ENCODE measurements at places on chromosomes 7 and 10.

DNA sequence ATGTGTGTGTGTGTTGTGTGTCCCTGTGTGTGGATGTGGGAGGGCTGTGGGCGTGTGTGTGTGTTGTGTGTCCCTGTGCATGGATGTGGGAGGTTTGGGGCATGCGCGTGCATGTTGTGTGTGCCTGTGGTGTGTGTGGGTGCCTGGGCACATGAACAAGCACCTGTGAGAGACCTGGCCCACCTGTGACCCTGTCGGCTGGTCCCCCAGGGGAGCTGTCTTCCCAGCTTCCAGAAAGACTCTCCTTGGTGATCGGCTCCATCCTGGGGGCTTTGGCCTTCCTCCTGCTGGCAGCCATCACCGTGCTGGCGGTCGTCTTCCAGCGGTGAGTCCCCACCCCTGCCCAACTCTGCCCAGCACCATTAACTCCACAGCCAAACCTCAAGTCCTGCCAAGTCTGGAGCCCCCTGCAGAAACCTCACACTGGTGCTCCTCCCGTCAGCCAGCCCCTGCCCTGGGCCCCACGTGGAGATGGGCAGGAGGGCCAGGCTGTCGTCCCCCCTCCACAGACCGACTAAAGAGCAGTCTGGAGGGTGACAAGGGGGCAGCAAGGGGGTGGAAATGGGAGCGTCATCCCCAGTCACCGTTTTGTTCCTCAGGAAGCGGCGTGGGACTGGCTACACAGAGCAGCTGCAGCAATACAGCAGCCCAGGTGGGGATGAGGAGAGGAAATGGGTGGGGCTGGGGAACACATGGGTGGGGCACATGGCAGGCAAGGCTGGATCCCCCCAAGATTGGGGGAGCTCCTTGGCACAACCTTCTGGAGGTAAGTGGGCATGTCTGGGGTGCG is 12.7 kb downstream of the EPHB6 start:
- DNase-seq, result no peak

DNA sequence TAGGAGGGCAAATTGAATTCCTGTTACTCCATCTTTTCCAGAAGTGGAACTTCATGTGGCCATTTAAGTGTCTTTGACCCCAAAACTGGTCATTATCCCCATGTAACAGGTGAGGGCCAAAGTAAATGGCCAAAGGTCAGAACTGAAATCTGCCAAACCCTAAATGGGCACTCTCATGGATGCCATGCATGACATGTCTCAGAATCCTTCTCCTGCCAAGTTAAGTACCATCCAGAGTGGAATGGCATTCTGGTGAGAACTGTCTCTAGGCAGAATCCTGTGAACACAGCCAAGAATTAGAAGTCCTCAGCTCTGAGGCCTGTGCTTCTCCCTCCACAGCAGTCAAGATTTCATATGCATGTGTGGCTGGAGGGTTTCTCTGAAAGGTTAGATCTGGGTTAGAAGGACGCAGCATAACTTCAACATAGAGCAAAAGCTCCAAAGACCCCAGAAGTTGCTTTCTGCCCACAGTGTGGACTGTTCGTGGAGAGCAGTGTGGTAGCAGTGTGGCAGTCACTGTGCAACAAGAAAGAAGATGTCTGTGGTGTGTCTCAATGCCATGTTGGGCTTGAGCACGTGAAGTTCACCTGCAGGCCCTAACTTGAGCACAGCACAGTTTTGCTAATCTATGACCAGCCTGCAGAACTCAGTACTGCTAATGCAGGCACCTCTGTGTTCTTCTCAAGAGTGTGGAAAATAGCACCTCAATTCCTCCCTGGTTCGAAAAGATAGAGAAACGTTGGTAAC is 121.3 kb downstream of the ADCY1 start:
- no peak for DNase-seq

DNA sequence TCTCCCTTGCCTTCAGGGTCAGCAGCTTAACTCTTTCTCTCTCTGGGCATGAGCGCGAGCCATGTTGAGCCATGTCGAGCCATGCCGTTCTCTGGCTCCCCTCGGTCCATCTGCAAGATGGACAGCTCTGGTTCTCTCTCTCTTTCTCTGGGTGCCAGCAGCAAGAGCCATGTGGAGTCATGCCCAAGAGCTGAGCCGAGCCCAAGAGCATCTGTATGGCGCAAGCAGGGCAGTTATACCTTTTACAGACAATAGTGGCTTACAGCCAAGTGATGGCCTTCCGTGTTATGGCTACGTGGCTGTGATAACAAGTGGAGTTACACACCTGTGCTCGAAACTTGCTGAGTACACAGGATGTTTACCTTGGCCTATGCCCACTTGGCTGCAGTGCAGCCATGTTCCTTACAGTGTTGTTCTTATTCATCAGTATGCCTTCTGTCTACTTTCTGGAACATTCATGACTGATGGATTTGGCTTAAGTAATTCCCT is 327.7 kb downstream of the GLRX3 start:
- no peak for DNase-seq

DNA sequence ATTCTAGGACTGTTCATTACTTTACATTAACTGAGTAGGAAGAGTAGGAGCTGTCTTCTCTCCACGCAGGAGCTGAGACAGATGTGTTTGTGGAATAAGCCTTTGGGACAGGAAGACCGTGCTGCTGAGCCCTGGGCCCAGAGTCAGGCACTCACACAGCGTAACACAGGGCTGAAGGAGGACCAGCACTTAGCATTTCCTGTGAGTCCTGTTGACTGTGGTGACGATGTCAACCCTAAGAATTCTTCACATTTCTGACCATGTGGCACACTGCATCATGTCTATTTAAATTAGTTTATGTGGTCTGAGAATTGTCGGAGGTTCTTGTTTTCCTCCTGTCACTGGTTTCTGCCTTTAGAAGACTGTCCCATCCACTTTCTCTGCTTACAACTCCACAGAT is 117.2 kb downstream of the PIP4K2A start:
- DNase-seq, result peak; percentile 48

GRCh38 chr10:124009231-124010015 is 84.0 kb downstream of the CHST15 start:
- no peak for DNase-seq

DNA sequence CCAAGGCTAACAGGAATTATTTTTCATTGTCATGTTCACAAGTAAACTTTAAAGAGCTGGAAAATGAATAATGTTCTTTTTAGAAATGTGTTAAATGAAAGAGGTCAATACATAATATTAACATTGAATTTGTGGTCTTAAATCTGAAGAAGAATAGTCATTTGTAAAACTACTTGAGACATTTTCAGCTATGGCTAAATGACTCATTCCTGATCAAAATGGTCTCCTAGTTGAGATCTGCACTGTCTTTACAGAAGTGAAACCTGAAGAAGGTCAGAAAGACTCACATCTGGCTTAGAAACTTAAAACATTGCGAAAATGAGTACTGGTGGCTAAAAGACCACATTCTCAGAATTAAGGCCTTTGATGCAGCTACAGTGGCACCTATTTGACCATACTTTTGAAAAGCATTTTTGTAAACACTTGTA is 5.9 kb downstream of the PIK3CG start:
- DNase-seq, result peak; percentile 76

DNA sequence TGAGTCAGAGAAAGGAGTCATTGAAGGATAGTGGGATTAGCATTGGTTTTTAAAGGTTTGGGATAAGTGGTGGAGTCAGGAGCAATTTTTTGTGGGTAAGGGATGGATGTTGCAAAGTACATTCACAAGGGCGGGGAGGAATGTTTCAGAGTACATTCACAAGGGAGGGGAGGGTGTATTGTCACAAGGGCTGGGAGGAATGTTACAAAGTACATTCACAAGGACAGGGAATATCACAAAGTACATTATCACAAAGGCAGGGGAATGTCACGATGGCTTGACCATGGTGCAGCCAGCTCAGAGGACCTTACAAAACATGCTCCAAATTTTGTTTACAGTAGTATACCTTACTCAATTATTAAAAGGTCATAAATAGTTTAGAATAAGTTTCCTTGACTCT is 30.3 kb downstream of the C1GALT1 start:
- DNase-seq, result no peak

GRCh38 chr10:128929767-128930166 is 537.3 kb upstream of the MGMT start:
- DNase-seq, result no peak

DNA sequence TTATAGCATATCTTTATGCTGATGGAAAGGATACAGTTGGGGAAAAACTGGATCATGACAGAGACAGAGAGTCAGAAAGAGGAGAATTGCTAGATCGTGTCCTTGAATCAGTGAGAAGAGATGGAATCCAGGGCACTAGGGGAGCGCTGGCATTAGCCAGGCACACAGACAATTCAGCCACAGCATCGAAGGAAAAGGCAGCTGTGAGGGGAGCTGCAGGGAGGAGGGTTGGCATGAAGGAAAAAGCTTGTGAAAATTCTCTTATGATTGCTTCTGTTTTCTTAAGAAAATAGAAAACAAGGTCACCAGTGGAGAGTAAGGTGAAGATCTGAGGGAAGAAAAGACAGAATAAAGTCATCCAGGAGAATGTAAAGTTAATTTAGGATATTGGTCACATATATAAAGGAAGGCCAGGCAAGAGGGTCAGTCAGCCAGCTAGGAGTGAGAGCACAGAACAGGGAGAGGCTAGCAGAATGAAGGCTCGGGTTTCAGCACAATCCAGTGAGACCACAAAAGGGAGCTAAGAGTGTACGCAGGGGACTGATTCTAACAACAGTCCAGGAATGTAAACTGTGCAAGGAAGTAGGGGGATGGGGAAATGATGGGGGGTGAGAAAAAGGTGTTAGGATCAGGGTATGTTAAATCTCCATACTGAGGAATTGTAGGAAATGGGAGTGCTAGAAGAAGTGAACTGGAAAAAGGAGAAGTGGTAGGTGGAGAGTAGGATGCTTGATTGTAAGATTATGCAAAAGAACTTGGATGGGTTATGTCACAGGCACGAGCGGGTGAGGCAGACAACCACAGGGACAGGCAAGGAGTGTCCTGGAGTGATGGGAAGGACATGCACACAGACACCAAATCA is 112.0 kb downstream of the RNF32 start:
- DNase-seq, result no peak

- no peak for DNase-seq
These were observed 16.1 kb downstream of the CALML3 start for GRCh38 chr10:5540891-5541290.

GRCh38 chr7:36001546-36001945 is 151.5 kb upstream of the EEPD1 start:
- no peak for DNase-seq

DNA sequence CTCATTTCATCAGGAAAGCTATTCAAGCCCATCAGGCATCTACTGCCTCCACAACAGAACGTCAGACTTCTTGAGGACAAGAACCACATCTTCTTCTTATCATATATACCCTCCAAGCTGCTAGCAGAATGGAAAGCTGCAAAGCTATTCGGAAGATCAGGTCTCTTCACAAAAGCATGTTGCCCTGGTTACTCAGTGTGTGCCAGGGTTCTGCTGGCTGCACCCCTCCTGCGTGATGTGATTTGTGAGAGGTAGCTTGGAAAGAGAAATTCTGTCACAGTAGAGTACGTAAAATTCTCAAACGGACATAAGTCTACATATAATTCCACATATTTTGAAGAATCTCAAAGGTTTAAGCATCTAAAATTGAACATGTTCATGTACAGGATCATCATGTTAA is 681.7 kb downstream of the PARD3 start:
- DNase-seq, result no peak

DNA sequence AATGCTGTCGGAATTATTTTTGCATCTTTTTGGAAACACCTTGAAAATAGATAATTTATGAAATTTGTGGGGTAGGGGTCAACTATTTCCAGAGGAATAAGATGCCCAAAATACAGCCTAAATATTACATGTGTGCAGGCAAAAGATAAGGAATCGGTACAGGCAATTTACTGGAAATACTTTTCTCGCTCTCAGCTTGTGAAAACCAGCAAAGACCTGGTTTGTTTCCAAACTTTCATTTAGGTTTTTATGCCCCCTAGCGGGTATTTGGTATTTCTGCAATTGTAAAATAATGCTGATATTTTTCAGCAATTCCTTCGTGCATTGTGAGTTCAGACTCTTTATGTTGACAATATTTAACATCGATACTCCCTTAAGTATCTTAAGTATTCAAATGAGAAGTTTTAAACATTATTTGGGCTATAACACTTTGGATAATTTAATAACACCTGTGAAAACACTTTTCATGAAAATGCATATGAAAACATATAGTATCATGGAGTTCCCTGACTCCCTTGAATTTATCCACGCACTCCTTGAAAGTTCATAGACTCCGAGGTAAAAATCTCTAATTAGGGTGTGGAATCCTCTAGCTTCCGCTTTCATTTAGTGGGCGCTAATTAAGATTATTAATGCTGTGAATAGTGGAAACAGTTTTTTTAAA is 132.4 kb downstream of the TSPAN12 start:
- DNase-seq, result peak; percentile 28

- no peak for DNase-seq
These were observed 24.5 kb downstream of the IL15RA start for GRCh38 chr10:5952731-5953385.

- DNase-seq, result no peak
These were observed 76.4 kb upstream of the MAGI2 start for GRCh38 chr7:79529881-79530235.

- DNase-seq, result no peak
These were observed 417.6 kb upstream of the POT1 start for GRCh38 chr7:125347269-125347668.

- no peak for DNase-seq
These were observed 38.7 kb downstream of the SHH start for GRCh38 chr7:155773531-155773930.

GRCh38 chr10:93680412-93681047 is 21.9 kb downstream of the FRA10AC1 start:
- DNase-seq, result no peak

DNA sequence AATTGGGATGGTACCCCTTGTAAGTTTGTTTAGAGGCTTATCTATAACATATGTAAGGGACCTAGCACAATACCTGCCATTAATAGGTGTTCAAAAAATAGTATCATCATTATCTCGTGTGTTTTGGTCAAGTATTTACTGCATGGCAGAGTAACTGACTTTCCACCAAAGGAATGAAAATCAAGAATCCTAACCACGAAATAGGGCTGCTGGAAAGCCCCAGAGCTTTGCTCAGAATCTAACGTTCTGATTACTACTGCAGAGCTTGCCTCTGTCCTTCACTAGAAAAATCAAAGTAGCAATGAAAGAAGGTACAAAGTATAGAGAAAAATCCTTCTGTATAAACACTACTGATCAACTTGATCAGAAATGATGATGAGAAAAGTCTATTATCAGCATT is 34.9 kb downstream of the DCLRE1C start:
- no peak for DNase-seq

DNA sequence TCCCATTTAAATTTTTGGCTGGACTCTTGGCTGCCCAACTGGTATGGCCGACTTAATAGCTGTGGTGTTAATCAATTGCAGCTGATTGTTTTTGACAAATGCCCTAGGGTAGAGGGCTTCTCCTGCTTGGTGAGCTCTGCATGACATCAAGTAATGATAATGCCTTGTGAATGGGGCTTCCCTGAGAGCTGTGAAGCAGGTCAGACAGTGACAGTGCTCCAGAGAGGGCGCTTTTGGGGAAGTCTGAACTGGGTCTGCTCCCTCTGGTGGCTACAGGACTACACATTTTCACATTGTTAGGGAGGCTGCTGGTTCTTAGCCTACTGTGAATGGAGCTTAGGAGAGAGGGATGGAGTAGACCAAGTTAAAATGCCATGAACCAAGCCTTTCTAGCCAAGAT is 98.8 kb downstream of the SDK1 start:
- DNase-seq, result no peak

GRCh38 chr7:102396710-102397019 is 502 bp downstream of the PRKRIP1 start:
- no peak for DNase-seq

All from GM10248 (cell line).